ENCODE measurements at places on chromosomes 2 and 18. TPM values are rescaled to one million over a fixed set of nuclear protein-coding genes. Genes with fewer than 3 reads are reported as not detected.

FOXD4L1 gene
- not detected for total RNA-seq

ALK gene
- total RNA-seq, result 0.10 TPM

ANKRD29 gene
- 6.1 TPM for total RNA-seq

HOXD1 gene
- total RNA-seq, result 0.30 TPM

LBX2 gene
- 0.20 TPM for total RNA-seq

TMEM237 gene
- total RNA-seq, result 48.2 TPM

IGFBP5 gene
- total RNA-seq, result 246 TPM

ANKRD53 gene
- total RNA-seq, result 2.1 TPM

OLA1 gene
- 76.2 TPM for total RNA-seq

YES1 gene
- 50.3 TPM for total RNA-seq

SMC6 gene
- 23.8 TPM for total RNA-seq

VSNL1 gene
- 21.9 TPM for total RNA-seq

PMAIP1 gene
- 12.9 TPM for total RNA-seq

PFN4 gene
- 0.49 TPM for total RNA-seq

LTBP1 gene
- 111 TPM for total RNA-seq

KCNG3 gene
- 0.20 TPM for total RNA-seq

IL1F10 gene
- total RNA-seq, result 2.7 TPM

POTEJ gene
- 0.10 TPM for total RNA-seq

ADAM23 gene
- total RNA-seq, result 3.1 TPM

WNT10A gene
- 5.7 TPM for total RNA-seq

CXCR4 gene
- total RNA-seq, result 51.5 TPM

NEU2 gene
- total RNA-seq, result 1.4 TPM

TSGA10 gene
- total RNA-seq, result 7.5 TPM

PHLPP1 gene
- total RNA-seq, result 15.6 TPM

TRIM43 gene
- 0.10 TPM for total RNA-seq

VAMP8 gene
- total RNA-seq, result 32.4 TPM

NR4A2 gene
- total RNA-seq, result 5.9 TPM

ZNF385B gene
- 0.89 TPM for total RNA-seq

CHPF gene
- 35.9 TPM for total RNA-seq

AKAIN1 gene
- not detected for total RNA-seq

CAPN14 gene
- 0.49 TPM for total RNA-seq

INPP1 gene
- 12.0 TPM for total RNA-seq

HAUS1 gene
- 21.3 TPM for total RNA-seq

TUBA3E gene
- not detected for total RNA-seq

FTCDNL1 gene
- 2.2 TPM for total RNA-seq

MYO7B gene
- total RNA-seq, result 0.49 TPM

PKDCC gene
- 48.9 TPM for total RNA-seq

CRYGD gene
- total RNA-seq, result not detected

CFC1 gene
- total RNA-seq, result not detected
